ENCODE measurements at places on chromosomes 2 and 18.

- peak; percentile 38 for DNase-seq
These were observed 4.2 kb upstream of the EN1 start for GRCh38 chr2:118851650-118852049.

GRCh38 chr18:6509832-6510231 is 95.1 kb upstream of the L3MBTL4 start:
- DNase-seq, result no peak

GRCh38 chr18:48409591-48410094 is 460 bp upstream of the ZBTB7C start:
- peak; percentile 90 for DNase-seq

GRCh38 chr2:29273004-29273684 is 157.9 kb downstream of the CLIP4 start:
- no peak for DNase-seq

- peak; percentile 31 for DNase-seq
These were observed 18.5 kb upstream of the CCDC93 start for GRCh38 chr2:118032169-118033013.

DNA sequence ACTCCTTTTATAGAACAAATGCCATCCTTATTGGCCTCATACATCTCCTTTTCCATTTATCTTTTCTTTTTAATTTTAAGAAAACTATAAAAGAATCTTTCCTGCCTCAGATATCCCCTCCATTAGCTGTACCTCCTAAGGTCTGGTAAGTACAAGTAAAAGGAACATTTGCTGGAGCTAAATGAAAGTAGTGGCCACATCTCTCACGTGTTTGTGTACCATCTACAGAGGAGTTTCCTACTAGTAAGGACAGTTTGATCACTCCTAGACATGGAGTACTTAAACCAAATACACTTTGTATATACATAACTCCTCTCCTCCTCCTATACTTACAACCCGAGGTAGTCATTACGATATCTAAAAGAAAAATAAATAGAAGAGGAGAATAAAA is 504.8 kb downstream of the LRRTM4 start:
- no peak for DNase-seq

GRCh38 chr18:11956371-11957308 is 24.7 kb upstream of the IMPA2 start:
- no peak for DNase-seq

DNA sequence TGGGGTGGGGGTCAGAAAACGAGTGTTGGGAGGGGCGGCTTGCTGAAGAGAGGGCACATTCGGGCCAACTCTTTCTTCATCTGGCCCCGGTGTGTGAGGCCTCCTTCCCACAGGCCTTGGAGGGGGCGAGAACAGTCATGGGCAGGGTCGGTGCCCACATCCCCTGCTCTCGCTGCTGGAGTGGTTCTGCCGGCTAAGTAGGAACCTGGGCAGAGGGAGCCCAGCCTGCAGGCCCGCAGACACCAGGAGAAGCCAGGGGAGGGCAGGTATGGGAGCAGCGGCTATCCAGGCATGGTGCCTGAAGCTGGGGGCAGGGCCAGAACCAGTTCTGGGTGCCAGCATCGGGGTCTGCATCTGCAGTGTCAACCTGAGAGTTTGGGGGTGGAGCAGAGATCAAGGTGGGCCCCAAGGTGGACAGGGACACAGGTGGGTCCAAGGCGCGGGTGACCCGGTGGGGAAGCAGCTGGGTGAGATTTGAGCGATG is 46.6 kb upstream of the HPCAL1 start:
- DNase-seq, result no peak

DNA sequence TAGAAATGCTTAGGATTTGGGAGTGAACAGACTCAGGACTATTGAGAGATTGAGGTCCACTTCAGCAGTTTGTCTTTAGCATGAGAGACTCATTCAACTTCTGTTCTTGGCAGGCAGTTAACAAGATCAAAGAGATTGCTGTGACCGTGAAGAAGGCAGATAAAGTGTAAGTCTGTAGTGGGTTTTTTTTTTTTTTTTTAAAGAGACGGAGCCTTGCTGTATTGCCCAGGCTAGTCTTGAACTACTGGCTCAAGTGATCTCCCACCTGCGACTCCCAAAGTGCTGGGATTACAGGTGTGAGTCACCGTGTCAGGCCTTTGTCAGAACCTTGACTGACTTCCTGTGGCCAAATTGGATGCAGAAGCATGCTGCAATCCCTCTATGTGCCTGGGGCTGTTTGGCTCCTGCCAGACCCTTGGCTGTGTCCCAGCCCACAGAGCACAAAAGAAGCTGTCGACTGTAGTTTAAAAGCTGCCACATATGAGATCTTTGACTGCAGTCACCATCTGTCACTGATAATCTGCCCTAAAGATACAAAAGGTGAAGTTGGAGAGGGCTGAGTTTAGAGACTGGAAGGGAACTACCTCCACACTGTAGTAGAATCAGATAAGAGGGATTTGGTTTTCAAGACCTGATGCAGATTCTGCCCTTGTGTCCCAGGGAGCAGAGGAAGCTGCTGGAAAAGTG is 9.9 kb downstream of the CCT7 start:
- no peak for DNase-seq

DNA sequence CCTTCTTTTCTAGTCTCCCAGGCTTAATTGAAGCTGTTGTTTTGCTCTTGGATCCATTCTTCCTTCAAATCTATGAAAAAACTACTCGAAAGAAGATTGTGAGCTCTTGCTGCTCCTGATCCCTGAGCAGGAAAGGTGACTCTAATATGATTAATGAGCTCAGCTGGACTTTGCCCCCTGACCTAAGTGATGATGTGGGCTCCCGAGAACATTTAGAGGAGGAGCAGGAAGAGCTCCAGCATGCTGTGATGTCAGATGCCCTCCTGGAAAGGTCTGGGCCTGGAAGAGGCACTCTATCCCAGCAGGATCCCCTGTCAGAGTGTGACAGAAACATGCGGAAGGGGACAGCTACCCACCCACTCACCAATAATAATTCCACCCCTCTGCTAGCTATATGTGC is 117.9 kb upstream of the PELI1 start:
- DNase-seq, result no peak

- no peak for DNase-seq
These were observed 46.7 kb upstream of the KCNF1 start for GRCh38 chr2:10864861-10865636.

GRCh38 chr2:68468801-68469200 is 1.4 kb downstream of the APLF start:
- DNase-seq, result no peak

DNA sequence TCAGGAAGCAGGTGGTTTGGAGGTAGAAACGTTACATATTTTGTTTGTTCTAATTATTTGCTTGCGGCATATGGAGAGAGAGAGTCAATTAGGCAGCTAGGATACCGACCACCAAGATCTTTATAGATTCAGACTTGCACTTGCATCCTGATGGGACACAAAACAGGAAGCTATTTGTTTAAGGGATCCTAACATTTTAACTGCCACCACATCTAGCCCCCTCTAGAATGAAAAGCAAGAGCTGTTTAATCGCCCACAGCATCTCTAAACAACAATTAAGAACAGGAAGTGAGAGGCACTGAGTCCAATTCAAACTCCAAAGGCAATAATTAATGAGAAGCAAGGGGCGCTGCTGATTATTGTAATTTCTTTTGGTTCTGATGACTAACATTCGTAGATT is 182.0 kb upstream of the LINC00305 start:
- no peak for DNase-seq

GRCh38 chr2:112173646-112174319 is 35.6 kb downstream of the FBLN7 start:
- DNase-seq, result no peak

GRCh38 chr2:216584112-216584511 is 49.1 kb upstream of the IGFBP2 start:
- no peak for DNase-seq

GRCh38 chr18:43680096-43680495 is 402.8 kb upstream of the SYT4 start:
- DNase-seq, result no peak

GRCh38 chr2:65722028-65722778 is 289.8 kb upstream of the SPRED2 start:
- peak; percentile 65 for DNase-seq

GRCh38 chr18:10051877-10052631 is 138.2 kb downstream of the VAPA start:
- no peak for DNase-seq

DNA sequence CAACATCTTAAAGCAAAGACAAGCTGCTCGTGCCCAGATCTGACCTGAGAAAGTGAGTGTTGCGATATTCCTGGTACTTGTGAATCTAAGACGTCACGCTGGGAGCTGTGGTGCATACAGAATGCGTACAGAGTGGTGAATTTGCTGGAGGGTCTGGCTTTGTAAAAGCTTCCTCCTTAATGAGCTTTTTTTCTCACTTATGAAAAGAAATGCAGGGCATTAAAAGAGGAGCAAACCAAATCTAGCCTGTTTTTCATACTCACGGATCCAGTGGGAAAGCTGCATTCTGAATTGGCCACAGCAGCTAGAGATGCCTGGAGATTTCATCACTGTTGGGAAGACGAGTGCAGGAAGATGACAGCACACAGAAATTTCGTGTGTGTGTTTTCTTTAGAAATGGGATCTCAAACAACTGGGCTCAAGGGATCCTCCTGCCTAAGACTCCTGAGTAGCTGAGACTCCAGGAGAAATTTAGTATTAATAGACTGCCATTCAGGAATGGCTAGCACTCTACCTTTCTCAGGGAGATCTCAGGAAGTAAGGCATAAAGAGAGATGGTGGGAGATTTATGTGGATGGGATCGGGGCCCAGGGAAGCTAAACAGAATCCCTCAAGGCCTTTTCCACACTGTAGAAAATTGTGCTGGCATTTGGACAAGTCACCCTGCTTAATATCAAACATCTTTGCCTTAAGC is 181.3 kb downstream of the ALPK2 start:
- DNase-seq, result peak; percentile 75

GRCh38 chr2:39127973-39128372 is 7.1 kb upstream of the SOS1 start:
- no peak for DNase-seq

GRCh38 chr2:144071461-144071860 is 448.5 kb downstream of the ZEB2 start:
- DNase-seq, result no peak

DNA sequence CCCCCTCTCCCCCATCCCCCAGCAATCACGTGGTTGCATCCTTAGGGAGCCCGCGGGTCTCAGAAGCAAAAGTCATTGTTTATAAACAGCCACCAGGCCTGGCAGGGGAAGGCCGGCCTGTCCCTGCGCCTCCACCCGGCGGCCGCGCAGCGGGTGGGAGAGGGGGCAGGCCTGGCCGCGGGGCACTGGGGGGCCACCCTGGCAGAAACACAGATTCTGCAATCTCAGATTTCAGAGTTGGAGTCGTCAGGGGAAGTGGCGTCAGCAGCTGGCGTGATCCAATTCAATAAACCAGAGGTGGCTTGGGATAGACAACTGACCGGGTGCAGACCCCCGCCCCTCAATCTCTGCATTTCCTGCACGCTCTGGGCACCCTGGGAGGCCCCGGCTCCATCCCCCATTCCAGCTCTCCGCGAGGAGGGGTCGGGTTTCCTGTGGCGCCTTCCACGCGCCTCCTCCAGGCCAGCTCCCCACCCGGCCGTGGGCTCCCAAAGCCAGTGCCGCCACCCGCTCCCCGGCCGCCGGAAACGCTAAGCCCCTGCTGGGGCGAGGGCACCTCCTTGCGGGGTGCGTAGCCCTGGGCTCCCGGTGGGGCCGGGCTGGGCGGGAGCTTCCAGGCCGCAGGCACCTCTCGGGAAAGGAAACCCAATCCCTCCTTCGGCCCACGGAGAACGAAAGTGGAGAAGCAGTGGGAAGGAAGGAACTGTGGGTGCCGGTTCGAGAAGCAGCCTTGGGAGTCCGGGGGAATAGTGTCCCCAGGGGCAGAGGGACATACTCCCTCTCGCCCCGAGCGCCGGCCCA is 1.1 kb downstream of the BIN1 start:
- peak; percentile 88 for DNase-seq

DNA sequence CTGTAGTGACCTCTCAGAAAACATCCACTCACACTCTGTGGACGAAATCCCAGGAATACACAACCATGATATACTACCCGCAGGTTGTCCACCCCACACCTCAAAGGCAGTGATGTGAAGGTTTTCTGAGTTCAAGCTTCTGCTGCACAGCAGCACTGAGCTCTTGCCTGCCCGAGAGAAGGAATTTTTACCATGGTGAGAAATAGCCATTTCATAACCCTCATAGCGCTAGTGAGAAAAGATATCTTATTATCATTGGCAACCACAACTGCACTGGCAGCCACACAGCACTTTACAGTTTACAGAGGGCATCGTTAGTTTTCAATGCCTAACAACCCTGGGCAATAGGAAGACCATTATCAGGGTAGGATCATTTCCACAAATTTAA is 36.9 kb downstream of the NAPG start:
- no peak for DNase-seq

GRCh38 chr18:29616867-29617266 is 1425.7 kb downstream of the DSC3 start:
- no peak for DNase-seq

- no peak for DNase-seq
These were observed 5.9 kb downstream of the SCYGR3 start for GRCh38 chr2:227608561-227609338.

DNA sequence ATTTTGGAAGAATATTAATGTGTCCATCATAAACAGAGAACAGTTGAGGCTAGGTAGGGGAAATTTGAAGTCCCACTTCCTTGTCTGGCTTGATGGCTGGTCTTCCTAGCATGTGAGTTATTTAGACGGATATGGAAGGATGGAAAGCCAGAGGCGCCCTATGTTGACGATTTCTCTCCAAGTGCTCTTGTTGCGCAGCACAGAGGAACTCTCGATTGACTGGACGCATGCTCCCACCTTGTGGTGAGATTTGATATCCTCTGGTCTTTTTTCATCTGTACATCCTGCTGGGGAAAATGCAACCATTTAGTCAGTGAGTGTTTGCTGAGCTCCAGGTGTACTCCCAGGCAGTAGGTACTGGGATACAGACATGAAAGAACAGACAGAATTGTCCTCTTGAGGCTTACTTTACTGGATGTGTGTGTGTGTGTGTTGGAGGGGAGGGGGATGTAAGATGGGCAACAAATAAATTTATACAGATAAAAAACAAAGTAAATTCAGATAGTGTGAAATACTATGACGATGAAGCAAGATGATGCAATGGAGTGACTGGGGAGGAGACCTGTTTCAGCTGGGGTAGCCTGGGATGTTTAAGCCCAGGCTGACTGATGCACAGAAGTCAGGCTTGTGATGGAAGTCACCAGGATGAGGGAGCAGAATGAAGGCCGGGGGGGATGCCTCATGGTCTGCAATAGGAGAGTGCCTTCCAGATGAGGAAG is 137.2 kb downstream of the TRIM43 start:
- DNase-seq, result peak; percentile 76

GRCh38 chr2:69700381-69700780 is 41.6 kb upstream of the ANXA4 start:
- DNase-seq, result no peak

- no peak for DNase-seq
These were observed 34.9 kb downstream of the EN1 start for GRCh38 chr2:118812552-118812951.

GRCh38 chr2:209371407-209371806 is 52.4 kb upstream of the MAP2 start:
- no peak for DNase-seq

DNA sequence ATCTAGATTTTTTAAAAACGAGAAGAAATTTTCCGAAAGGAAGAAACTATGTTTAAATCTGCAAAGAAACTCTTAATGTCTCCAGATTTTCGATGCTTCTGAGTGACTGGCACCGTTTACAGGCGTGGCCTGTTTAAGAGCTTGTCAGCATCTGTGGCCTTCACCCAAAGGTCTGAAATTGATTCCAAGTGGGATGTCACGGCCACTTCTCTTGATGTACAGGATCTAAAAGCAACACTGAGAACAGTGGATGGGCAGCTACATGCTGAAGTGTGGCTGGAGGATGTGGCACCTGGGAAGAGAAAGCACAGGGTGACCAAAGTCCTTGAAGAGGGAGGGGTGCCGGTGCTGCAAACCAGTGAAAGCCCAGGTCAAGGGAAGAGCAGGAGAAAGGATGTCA is 28.0 kb downstream of the EMILIN2 start:
- no peak for DNase-seq

- peak; percentile 93 for DNase-seq
These were observed at the start of the genes CCDC121 and GPN1 for GRCh38 chr2:27628767-27629709. TSS of gene CCDC121 (minus strand) at chr2:27629012. CDS start at chr2:27627799, 1,213 bp downstream. TSS of gene GPN1 (plus strand) at chr2:27629050. CDS start at chr2:27629059, 9 bp downstream.
